NCI-H510A (cell line): ENCODE measurements at places on chromosomes 4 and X.

DNA sequence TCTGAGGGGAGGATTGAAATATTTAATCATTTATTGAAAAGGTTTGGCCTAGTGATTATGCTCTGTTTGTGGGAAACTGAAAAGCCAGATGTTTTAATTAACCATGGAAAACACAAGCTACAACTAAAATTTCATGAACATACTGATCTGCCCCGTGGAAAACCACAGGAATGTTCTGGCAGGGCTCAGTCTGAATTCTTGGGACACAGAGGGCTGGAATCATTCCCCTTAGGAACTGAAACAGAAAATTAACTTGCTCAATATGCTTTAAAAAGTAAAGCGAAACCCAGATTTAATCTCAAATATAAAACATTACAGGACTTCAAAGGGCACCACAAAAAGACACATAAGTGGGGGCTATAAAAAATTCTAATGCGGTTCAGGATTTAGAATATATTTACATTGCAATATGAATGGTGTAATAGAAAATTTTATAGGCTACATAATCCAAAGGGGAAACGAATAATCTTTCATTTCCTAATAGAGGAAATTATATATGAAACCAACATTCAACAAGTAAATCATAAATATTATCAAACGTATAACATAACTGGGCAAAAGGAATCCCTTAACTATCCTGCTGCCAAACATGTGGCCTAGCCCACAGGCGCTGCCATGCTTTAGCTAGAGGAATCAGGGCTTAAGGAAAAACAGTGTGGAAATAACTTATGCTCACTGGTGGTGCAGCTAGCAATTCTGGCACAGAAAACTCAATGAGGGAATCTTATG lies 70.9 kb downstream of the APBB2 start:
- no peak for DNase-seq

DNA sequence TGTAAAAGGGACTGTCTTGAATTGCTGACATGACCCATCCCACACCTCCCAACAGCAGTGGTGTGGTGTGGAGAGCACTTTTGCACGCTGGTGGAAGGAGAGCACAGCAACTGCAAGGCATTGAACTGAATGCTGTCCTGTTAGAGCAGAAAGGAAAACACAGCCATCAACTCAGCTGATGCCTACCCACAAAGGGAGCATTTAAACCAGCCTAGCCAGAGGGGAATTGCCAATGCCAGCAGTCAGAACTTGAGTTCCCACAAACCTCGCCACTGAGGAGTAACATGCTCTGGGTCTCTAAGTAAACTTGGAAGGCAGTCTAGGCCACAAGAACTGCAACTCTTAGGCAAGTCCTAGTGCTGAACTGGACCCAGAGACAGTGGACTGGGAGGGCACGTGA lies 31.9 kb downstream of the MAGED4 start:
- DNase-seq, result no peak

DNA sequence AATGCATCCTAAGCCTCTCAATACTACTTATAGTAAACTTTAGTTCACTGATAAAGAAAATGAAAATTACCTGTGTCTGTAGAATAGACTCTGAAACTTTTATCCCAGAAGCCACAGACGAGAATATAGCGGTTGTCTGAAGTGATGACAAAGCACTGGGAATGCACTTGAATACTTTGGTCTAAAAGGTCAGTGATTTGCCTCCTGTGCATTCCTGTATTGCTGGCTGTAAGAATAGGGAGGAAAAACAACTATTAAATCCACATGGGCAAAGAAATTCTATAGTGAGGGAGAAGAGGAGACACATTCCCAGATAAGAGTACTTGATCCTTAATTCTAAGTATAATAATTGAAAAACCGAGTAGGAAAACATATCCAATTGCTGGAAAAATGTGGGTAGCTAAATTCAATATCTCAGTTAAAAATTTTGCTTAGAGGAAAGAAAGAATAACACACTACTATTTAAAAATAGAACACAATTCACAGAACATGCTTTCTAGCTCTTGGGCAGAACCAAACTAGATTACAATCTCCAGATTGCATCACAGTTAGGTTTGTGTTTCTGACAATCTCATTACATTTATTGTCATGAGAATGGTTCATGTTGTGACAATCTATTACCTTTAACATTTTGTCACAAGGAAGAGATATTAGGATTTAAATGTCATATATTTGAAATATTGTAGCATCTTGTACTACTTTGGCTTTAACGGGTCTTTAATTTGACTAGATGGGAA lies 232.1 kb downstream of the DCLK2 start:
- DNase-seq, result no peak

GRCh38 chrX:1749499-1749898 lies 134.6 kb downstream of the ASMT start:
- no peak for DNase-seq

DNA sequence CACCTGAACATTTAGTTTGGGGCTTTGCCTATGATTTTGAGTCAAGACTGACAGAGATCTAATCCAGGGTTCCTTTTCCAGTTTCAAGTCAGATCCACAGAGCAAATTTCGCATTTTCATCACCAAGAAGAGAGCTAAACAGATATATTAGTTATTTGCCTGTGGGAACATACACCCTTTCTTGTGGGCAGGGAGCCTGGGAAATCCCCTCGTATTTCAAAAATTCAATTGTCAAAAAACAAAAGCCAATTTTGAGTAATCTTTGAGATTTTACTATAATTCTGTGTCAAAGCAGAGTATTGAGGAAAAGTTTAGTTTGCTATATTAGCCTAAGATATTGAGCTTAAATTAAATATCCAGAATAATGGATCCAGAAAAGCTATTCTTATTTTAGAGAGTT lies 56.6 kb downstream of the AFM start:
- DNase-seq, result no peak

- no peak for DNase-seq
These were observed 301.4 kb upstream of the AADAT start for GRCh38 chr4:170391066-170391740.

GRCh38 chr4:54120518-54120917 lies 20.6 kb downstream of the GSX2 start:
- no peak for DNase-seq

DNA sequence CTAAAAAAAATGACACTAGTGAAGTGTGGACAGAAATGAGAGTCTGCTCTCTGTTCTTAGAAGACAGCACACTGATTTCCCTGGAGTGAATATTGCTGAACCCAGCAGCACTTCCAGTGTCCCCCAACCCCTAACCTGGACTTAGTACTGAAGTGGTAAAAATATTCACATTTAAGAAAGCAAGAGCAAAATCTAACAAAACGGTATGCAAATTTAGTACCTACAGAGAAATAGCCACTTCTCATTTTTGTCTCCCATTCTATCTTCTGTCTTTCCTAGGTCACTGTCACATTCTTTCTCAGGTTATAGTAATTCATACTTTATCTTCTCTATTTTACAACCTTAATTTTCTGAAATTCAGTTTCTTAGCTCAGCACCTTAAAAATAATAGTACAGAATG lies 274.7 kb downstream of the CFAP299 start:
- DNase-seq, result no peak

DNA sequence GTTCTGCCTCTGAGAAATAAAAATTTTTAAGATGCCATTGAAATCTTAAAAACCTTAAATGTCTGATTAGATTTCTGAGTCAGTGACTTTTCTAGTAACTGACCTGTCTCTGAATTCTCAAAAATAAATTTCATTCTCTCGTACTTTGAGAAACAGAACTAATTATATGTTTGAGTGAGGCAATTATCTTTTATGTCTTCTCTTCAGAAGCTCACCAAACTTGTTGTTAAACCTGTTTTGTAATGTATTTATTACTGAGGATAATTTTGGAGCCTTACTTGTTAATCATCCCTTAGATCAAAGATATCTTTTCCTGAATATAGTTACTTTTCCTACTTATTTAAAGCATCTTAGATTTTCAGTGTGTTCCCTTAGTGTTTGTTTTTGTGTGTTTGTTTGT lies 64.5 kb upstream of the MMAA start:
- no peak for DNase-seq

GRCh38 chr4:14994242-14994641 lies 8.0 kb upstream of the CPEB2 start:
- DNase-seq, result no peak

GRCh38 chr4:2636331-2636730 lies 99.9 kb downstream of the FAM193A start:
- no peak for DNase-seq

- DNase-seq, result no peak
These were observed 66.5 kb downstream of the AR start for GRCh38 chrX:67610282-67610681.

- no peak for DNase-seq
These were observed 66.1 kb downstream of the KLHL4 start for GRCh38 chrX:87583679-87584078.

- DNase-seq, result no peak
These were observed 260.7 kb downstream of the INPP4B start for GRCh38 chr4:142585411-142585810.

GRCh38 chr4:54780149-54780495 lies 122.4 kb downstream of the KIT start:
- DNase-seq, result no peak

- DNase-seq, result no peak
These were observed 145.5 kb downstream of the NWD2 start for GRCh38 chr4:37389967-37390580.

DNA sequence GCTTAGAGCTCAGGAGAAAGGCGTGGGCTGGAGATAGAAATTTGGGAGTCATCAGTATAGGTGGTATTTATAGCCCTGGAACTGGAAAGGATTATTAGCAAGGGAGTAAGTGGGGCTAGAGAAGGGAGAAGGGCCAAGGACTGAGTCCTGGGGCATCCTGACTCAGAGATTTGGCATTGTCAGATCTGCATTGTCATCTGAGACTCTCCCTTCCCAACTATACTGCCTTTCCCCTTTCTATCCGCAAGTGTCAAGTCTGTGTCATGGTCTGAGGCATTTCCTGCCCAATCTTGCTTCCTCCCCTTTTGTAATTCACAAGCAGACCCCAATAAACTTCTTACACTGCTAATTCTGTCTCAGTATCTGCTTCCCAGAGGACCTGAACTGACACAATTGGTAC lies 24.4 kb upstream of the SLC25A43 start:
- no peak for DNase-seq

GRCh38 chrX:105647749-105648148 lies 174.6 kb upstream of the NRK start:
- DNase-seq, result no peak

DNA sequence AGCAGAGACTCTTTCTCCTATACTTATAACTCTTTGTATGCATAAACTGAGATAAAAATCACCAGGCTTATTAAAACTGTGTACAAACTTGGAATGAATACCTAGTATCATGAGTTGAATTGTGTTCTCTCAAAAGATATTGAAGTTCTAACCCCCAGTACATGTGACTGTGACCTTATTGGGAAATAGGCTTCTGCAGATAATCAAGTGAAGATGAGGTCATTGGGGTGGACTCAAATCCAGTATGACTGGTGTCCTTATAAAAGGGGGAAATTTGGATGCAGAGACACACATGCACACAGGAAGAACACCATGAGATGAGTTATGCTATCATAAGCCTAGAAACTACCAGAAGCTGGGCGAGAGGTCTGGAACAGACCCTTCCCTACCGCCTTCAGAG lies 26.2 kb downstream of the ZNF827 start:
- no peak for DNase-seq

DNA sequence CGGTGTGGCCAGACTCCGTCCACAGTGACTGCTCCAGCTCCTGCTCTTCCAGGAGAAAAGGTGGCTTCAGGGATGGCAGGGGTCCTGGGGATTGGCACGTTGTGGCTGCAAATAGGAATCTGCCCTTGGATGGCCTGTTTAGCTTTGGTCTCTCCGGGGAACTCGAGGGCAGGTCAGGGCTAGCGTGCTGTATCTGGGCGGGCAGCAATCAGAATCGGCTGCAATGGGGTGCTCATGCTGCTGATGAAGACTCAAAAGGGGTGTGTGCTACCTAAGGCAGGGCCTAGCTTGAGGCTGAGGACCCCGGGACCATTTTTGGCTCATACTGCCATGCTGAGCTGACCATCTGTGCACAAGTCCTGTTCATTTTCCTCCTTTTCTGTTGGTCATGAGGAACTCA lies 51.3 kb downstream of the RGS12 start:
- DNase-seq, result no peak

DNA sequence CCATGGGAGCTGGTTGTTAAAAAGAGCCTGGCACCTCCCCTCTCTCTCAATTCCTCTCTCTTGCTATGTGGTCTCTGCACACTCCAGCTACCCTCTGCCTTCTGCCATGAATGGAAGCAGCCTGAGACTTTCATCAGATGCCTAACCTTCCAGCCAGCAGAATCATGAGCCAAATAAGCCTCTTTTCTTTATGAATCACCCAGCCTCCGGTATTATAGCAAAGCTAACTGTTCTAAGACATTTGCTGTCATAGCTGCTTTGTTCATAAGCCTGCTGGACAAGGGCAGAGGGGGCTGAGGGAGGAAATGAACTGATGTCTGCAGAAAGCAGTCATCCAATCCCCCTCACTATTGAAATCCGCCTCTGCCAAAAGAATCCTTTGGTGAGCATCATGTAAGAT lies 196.7 kb downstream of the ZNF330 start:
- no peak for DNase-seq

DNA sequence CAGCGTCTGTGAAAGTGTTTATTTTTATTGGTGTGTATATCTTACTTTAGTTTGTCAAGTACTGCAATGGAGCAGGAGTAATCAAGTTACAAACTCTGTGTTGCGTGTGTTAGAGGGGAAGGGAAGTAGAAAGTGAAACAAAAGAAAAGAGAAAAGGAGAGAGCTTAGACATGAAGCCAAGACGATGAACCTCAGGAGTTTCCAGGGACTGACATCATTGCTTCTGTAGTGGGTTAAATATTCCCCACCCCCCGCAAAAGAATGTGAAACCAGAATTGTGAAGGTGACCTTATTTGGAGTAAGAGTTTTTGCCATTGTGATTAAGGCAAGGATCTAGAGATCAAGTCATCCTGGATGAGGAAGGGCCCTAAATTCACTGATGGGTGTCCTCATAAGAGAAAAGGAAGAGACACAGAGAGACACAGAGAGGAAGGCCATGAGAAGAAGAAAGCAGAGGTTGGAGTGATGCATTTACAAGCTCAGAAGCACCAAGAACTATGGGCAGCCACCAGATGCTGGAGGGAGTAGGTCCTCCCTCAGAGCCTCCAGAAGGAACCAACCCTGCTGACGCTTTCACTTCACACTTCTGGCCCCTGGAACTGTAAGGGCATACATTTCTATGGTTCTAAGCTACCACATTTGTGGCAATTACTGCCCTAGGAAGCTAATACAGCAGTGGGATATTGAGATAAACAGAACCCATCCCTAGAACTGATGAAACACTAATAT lies 173.6 kb upstream of the SFRP2 start:
- no peak for DNase-seq

- DNase-seq, result no peak
These were observed 510 bp downstream of the HMGB3 start for GRCh38 chrX:150983521-150984168.

DNA sequence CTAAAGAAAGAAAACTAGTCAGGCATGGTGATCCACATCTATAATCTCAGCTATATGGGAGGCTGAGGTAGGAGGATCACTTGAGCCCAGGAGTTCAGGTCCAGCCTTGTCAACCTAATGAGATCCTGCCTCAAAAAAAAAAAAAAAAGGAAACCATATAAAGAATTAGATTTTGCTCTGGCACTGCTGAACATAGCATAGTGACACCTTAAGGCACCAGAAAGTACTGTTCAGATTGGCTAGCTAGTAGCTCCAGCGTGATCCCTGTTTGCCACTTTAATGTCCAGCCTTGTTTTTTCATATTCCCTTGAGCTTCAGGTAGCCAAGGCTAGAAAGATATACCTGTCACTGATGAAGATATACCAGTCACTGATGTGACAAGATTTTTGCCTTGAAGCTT lies 34.1 kb downstream of the EXOC1 start:
- DNase-seq, result no peak

- no peak for DNase-seq
These were observed 79.1 kb upstream of the SLC6A14 start for GRCh38 chrX:116357329-116357728.

- no peak for DNase-seq
These were observed 48.0 kb upstream of the STARD8 start for GRCh38 chrX:68599256-68600152.
